ENCODE measurements at places on chromosomes 1 and 21. TPM values are rescaled to one million over a fixed set of nuclear protein-coding genes. Genes with fewer than 3 reads are reported as not detected.

The APOBEC4 gene
- total RNA-seq, result 5.3 TPM

The WDR3 gene
- total RNA-seq, result 19.7 TPM

The S100A7 gene
- total RNA-seq, result not detected

The MROH9 gene
- total RNA-seq, result 3.5 TPM

The RCAN1 gene
- total RNA-seq, result 32.8 TPM

The KLF17 gene
- 0.28 TPM for total RNA-seq

The DMBX1 gene
- total RNA-seq, result not detected
